Tibial nerve (tissue), 4 donors: ENCODE measurements at places on chromosomes 2 and 18. TPM values are rescaled to one million over a fixed set of nuclear protein-coding genes. Genes with fewer than 3 reads are reported as not detected.
A peak's percentile ranks its signal among the peaks of the same experiment; 100 is the strongest.

EMX1 gene
- not detected for total RNA-seq

CNRIP1 gene
- total RNA-seq, result 38.2 TPM

DNA sequence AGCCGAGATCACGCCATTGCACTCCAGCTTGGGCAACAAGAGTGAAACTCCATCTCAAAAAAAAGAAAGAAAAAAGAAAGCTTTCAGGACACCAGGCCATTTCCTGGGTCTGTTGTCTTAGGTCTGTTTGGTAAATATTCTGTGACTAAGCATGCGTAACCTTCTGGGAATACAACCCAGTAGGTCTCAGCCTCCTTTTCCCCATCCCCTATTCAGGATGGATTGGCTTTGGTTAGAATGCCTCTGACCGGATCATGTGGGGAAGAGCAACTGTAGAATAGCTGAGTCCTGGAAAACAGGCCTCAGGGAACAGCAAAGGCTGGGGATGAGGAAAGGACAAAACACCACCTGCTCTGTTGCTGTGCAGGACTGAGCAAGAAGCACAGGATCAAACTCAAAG, 1.6 kb upstream of the PDCL3 start:
- H3K27me3 ChIP-seq, result no peaks in the 10 kb centered on the region
- DNase-seq, result no peak
- no peak overlapping the region for H3K4me3 ChIP-seq

- no peak for DNase-seq
- H3K4me1 ChIP-seq, result peaks cover 9% of the 10 kb centered on the region
- no peaks in the 10 kb centered on the region for H3K27me3 ChIP-seq
These were observed 43.3 kb upstream of the EDAR start for GRCh38 chr2:109032229-109032820.

DNA sequence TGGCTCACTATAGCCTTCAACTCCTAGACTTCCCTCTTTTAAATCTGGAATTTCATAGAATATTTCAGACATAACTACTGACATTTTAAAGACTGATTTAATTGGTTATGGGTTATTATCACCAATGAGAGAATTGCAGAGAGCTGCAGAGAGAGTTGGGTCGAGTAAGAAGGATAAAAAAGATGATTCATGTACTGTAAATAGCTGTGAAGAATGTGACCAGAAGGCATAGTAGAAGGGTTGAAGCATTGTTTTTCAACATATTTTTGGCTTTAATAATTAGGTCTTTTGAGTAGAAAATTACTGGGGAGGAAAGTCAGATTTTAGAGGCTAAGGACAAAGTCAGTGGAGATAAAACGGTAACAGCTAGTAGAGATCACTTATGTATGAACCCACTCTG, 503.2 kb upstream of the SLC8A1 start:
- no peak for DNase-seq
- no peaks in the 10 kb centered on the region for H3K4me1 ChIP-seq
- no peaks in the 10 kb centered on the region for H3K27me3 ChIP-seq
- no peak overlapping the region for H3K27ac ChIP-seq
- no peak overlapping the region for H3K4me3 ChIP-seq

CCDC150 gene
- total RNA-seq, result 1.8 TPM

GRCh38 chr2:202599105-202599504, 35.7 kb upstream of the FAM117B start:
- no peaks in the 10 kb centered on the region for H3K4me1 ChIP-seq
- H3K4me3 ChIP-seq, result no peak overlapping the region
- no peaks in the 10 kb centered on the region for H3K27me3 ChIP-seq
- no peaks in the 10 kb centered on the region for H3K36me3 ChIP-seq
- DNase-seq, result no peak
- no peak overlapping the region for H3K27ac ChIP-seq

HAAO gene
- total RNA-seq, result 5.9 TPM

SLC25A52 gene
- not detected for total RNA-seq

GRCh38 chr2:39107156-39107555, 13.7 kb downstream of the SOS1 start:
- H3K27ac ChIP-seq, result no peak overlapping the region
- H3K4me1 ChIP-seq, result peaks cover 9% of the 10 kb centered on the region
- no peaks in the 10 kb centered on the region for H3K27me3 ChIP-seq

DNA sequence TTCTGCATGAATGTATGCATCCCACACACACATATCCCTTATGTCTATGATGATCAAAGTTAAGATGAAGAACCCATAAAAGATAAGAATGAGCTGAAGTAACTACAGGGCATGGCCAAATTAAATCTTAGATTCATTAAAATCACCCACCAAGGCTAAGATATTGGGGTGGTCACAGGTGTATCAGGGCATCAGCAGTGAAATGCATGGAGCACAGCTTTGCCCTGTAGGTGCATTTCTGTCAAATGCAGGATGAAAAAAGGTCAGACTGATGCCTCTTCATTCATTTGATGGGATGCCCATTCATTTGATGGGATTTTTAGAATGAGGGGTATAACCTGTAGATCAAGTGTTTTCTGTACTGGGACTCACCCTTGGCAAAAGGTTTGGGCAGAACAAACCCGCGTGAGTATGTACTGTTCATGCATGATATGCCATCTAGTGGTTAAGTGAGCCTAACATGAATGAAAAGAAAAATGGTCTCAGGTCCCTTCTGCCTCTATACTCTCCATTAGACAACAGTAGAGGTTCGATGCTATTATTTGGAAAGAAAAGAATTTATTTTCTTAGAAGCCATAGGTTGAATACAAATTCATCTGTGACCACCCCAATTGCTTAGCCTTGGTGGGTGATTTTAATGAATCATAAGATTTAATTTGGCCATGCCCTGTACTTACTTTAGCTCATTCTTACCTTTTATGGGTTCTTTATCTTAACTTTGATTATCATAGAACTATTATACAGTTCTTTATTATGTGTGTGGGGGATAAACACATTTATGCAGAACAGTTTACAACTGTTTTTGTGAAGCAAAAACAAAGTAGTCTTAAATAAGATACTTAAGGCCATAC, 43.2 kb upstream of the NOSTRIN start:
- peak; percentile 26 for DNase-seq
- no peaks in the 10 kb centered on the region for H3K4me1 ChIP-seq
- H3K27me3 ChIP-seq, result no peaks in the 10 kb centered on the region
- peaks cover 3% of the 10 kb centered on the region for H3K36me3 ChIP-seq
- H3K27ac ChIP-seq, result no peak overlapping the region
- no peak overlapping the region for H3K4me3 ChIP-seq

RASGRP3 gene
- 5.4 TPM for total RNA-seq

- H3K4me1 ChIP-seq, result no peaks in the 10 kb centered on the region
- peaks cover 41% of the 10 kb centered on the region for H3K27me3 ChIP-seq
- no peak overlapping the region for H3K27ac ChIP-seq
- H3K4me3 ChIP-seq, result no peak overlapping the region
- no peaks in the 10 kb centered on the region for H3K36me3 ChIP-seq
These were observed 112.2 kb upstream of the PXDN start for GRCh38 chr2:1856475-1856874.

PROKR1 gene
- total RNA-seq, result not detected

SEPTIN10 gene
- total RNA-seq, result 121 TPM

DNA sequence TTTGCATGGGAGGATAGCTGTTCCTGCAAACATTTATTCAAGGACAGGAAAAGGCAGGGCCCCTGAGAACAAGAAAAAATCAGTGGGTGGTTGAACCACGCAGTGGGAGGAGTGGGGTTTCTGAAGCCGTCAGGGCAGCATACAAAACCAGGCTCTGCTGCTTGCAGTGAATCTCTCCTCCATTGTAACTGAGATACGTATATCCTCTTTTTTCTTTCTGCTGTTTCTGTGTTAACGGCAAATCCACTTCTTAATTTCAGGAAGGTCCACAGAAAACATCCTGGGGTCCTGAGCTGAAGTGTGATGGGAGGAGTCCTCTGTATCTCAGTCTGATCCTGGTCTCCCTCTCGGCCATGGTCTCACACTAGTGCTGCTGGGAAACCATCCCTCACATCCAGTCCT, 27.2 kb upstream of the KCNF1 start:
- no peaks in the 10 kb centered on the region for H3K36me3 ChIP-seq
- H3K4me3 ChIP-seq, result no peak overlapping the region
- peaks cover 12% of the 10 kb centered on the region for H3K4me1 ChIP-seq
- H3K27ac ChIP-seq, result no peak overlapping the region
- H3K27me3 ChIP-seq, result no peaks in the 10 kb centered on the region

- DNase-seq, result no peak
- no peak overlapping the region for H3K4me3 ChIP-seq
- no peaks in the 10 kb centered on the region for H3K27me3 ChIP-seq
- no peaks in the 10 kb centered on the region for H3K36me3 ChIP-seq
- no peak overlapping the region for H3K27ac ChIP-seq
These were observed 144.3 kb downstream of the MTCL1 start for GRCh38 chr18:8849696-8850095.

- no peak overlapping the region for H3K4me3 ChIP-seq
- no peak overlapping the region for H3K27ac ChIP-seq
- no peak for DNase-seq
These were observed 49.4 kb downstream of the SMAD7 start for GRCh38 chr18:48901145-48902022.

- no peaks in the 10 kb centered on the region for H3K27me3 ChIP-seq
- no peak for DNase-seq
- peak overlapping the region; percentile 44 for H3K27ac ChIP-seq
These were observed 20.1 kb upstream of the TTC39C start for GRCh38 chr18:23994361-23994902.

DNA sequence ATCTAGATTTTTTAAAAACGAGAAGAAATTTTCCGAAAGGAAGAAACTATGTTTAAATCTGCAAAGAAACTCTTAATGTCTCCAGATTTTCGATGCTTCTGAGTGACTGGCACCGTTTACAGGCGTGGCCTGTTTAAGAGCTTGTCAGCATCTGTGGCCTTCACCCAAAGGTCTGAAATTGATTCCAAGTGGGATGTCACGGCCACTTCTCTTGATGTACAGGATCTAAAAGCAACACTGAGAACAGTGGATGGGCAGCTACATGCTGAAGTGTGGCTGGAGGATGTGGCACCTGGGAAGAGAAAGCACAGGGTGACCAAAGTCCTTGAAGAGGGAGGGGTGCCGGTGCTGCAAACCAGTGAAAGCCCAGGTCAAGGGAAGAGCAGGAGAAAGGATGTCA, 28.0 kb downstream of the EMILIN2 start:
- no peak for DNase-seq
- no peaks in the 10 kb centered on the region for H3K36me3 ChIP-seq
- H3K27me3 ChIP-seq, result no peaks in the 10 kb centered on the region

UGT1A3 gene
- not detected for total RNA-seq

DNA sequence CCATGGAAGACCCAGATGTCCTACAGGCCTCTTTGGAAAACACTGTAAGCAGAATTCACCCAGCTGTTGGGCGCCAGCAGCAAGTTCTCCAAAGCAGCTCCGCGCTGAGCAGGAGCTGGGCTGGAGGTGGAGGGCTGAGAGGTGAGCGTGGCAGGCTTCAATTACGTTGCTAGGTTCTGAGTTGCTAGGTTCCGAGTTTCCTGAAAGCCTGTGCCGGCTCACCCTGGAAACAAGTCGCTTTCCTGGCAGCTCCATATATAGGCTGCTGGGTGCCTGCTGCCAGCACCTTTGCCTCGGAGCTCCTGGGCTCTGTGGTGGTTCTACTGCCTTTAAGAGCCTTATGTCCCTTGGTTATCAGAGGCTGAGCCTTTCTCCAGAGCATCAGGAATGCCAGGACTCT, 14.4 kb upstream of the EGR4 start:
- H3K4me1 ChIP-seq, result no peaks in the 10 kb centered on the region
- DNase-seq, result no peak
- no peaks in the 10 kb centered on the region for H3K36me3 ChIP-seq
- H3K27ac ChIP-seq, result no peak overlapping the region
- H3K4me3 ChIP-seq, result no peak overlapping the region
- no peaks in the 10 kb centered on the region for H3K27me3 ChIP-seq

DNA sequence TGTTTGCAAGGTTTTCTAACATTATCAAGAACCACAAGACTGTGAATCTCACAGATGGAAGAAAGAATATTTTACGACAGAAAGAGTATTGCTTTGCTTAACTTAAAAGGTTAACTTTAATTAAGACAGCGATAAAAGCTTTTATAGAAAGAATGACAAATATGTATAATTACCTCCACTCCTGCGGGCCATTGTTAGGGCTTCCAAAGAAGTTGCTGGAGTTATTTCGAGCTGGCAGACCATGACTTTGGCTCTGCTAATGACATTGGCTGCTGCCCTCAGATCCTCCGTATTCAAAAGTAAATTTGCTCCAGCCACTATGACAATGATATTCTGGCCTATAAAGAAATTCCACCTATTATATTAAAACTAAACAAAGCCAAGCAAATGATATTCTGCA, 47.3 kb downstream of the RBKS start:
- no peaks in the 10 kb centered on the region for H3K27me3 ChIP-seq
- no peak overlapping the region for H3K27ac ChIP-seq
- H3K4me3 ChIP-seq, result no peak overlapping the region
- no peaks in the 10 kb centered on the region for H3K36me3 ChIP-seq

DNA sequence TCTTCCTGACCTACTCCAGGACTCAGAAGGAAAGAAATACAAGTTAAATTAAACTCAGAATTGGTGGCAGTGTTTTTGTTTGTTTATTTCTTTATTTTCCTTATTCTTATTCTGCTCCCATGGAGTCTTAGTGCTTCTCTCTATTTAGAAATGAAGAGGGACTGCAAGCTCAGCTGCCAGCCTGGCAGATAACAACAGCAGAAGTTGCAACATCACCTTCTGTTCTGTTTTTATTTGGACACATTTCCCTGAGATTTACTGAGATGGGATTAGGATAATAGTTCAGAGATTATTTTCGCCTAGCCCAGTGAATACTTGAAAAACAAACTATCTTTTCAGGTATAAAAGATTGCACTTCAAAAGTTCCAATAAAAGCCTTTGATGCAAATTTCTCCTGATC, 70.4 kb upstream of the DTNA start:
- DNase-seq, result no peak
- no peaks in the 10 kb centered on the region for H3K27me3 ChIP-seq
- no peaks in the 10 kb centered on the region for H3K36me3 ChIP-seq
- H3K4me3 ChIP-seq, result no peak overlapping the region
- no peak overlapping the region for H3K27ac ChIP-seq

DNA sequence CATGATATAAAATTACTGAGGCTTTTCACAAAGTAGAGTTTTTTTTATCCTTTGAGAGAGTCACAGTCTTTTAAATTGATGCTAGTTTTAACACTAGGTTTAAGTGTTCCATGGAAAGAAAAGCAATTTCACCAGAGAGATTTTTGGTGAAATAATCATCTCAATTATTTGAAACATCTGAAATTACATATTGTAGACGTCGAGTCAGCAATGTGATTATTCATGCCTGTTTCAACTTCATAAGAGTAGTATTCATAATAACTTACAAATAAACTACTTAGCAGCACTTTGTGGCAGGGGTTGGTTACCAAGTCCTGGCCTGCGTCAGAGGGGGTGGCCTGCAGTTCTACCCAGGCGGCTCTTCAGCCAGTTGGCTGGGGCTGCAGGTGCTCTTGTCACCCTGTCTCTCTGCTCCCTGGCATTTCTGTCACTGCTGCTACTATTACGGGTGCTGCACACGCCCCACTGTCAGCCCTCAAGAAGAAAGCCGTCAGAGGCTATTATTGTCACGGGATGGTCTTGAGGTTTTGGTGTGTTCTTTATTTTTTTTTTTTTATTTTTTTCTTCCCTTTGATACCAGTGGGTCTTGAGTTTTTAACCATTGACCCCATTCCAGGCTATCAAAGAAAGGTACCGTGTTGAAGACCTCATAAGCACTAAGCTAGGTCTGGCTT, 50.4 kb downstream of the MALT1 start:
- DNase-seq, result no peak
- H3K4me3 ChIP-seq, result no peak overlapping the region
- H3K27me3 ChIP-seq, result no peaks in the 10 kb centered on the region
- H3K36me3 ChIP-seq, result no peaks in the 10 kb centered on the region
